Stimulated activated CD8-positive, alpha-beta memory T cell treated with anti-CD3 and anti-CD28 coated beads, Interleukin-4, amount 100 ng/mL, for 48 hours (primary cell): ENCODE measurements at places on chromosomes 12 and 14.

DNA sequence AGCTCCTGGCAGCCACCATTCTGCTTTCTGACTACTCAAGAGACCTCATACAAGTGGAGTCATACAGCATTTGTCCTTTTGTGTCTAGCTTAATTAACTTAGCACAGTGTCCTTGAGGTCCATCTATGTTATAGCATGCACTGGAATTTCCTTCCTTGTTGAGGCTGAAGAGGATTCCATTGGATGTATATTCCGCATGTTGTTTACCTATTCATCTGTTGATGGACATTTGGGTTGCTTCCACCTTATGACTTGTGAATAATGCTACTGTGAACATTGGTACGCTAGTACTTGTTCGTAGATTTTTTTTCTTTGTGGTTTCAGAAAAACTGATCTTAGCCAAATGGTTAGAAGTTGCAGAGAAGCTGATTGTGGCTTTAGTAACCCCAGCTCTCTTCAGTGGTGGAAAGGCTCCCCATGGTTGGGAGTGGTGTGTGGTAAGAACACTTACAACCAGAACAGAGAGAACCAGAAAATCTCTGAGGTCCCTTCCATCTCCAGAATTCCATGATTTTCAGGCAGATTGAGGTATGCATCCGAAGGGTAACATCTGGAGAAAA, 118.4 kb downstream of the SAMD4A start:
- DNase-seq = no peak

DNA sequence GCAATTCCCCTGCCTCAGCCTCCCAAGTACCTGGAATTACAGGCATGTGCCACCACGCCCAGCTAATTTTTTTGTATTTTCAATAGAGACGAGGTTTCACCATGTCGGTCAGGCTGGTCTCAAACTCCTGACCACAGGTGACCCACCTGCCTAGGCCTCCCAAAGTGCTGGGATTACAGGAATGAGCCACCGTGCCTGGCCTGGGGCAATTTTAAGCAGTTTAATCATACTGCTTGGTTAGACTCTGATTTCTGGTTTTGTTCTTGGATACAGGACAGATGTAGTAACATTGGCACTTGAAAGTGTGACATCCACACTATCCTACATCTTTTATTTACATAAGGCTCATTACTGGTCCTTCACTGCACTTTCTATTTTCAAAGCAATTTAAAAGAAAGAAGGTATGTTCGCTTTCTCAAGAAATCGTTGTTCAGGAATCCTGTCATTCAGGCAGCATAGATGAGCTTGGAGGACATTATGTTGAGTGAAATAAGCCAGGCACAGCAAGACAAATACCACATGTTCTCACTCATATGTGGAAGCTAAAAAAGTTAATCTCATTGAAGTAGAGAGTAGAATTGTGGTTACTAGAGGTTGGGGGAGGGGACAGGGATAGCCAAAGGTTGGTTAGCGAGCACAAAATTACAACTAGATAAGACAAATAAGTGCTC, 4.0 kb upstream of the NUAK1 start:
- DNase-seq = no peak

DNA sequence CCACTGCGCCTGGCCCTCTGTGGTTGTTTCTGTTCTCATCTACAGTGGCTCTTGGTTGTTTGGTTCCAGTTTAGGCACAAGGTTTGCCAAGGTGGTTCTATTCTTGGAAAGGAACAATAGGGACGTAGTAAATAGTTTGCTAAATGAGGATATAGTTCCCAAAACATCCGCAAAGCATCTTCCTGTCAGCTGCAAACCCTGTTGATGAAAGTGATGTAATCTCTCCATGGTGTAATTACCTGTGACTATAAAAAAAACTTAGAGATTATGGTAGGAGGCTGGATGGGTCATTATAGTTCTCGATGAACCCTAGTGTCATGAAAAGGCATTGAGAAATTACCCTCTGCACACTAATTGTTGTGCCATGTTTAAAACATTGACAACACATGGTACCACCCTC, 52.9 kb downstream of the SUSD6 start:
- no peak for DNase-seq

DNA sequence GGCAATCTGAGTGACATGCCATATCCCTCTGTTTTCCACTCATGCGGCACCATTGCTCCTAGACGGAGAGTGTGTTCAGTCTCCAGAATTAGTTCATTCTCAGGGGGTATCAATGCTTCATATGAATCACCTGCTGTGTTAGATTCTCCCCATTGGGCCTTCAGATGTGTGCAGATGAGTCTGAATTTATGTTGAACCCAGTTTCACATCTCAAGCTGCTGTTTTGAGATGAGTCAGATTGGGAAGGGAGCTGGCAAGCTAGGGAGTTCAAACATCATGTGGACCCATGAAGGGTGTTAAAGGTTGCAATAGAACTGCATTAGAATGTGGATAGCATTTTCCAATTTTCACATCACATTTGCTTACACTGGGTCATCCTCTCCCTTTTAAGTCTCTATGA, 46.9 kb upstream of the KCNA1 start:
- no peak for DNase-seq

DNA sequence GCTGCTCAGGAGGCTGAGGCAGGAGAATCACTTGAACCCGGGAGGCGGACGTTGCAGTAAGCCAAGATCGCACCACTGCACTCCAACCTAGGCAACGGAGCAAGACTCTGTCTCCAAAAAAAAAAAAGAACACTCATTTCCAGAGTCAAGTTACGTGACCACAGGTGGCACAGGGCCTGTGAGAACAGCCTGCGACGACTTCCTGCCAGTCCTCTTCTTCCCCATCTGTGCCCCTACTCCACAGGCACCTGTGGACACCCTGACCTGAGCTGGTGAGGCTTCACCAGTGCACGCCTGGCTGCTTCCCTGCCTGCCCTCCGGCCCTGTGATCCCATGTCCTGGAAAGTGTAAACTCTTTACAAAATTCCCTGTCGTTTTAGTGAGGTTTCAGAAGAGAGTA, 77.7 kb downstream of the PPP2R5C start:
- peak; percentile 52 for DNase-seq
